ENCODE measurements at places on chromosomes 3 and 15. TPM values are rescaled to one million over a fixed set of nuclear protein-coding genes. Genes with fewer than 3 reads are reported as not detected.

Gene SH2D7
- total RNA-seq = not detected

Gene PLAAT1
- total RNA-seq = not detected

Gene NANOGP8
- not detected for total RNA-seq

Gene CYP1A2
- total RNA-seq = not detected

Gene LRRC31
- 0.47 TPM for total RNA-seq

Gene OR5AC2
- total RNA-seq = not detected

Gene PATL2
- total RNA-seq = 3.8 TPM

Gene TLR9
- 1.5 TPM for total RNA-seq

Gene PRR23E
- not detected for total RNA-seq

Gene POMGNT2
- total RNA-seq = 15.3 TPM

Gene RFTN1
- 85.1 TPM for total RNA-seq

Gene TYRO3
- 11.2 TPM for total RNA-seq

Gene SHF
- 7.7 TPM for total RNA-seq

Gene ROBO2
- 22.2 TPM for total RNA-seq

Gene CYP8B1
- not detected for total RNA-seq

Gene RTP1
- not detected for total RNA-seq

Gene SSUH2
- total RNA-seq = 0.39 TPM

Gene CELSR3
- 1.2 TPM for total RNA-seq

Gene GUCA1C
- not detected for total RNA-seq

Gene MFSD1
- total RNA-seq = 134 TPM

Gene KLF15
- total RNA-seq = 12.8 TPM

Gene TEX55
- not detected for total RNA-seq

Gene SAMD7
- total RNA-seq = not detected

Gene RAP2B
- 31.8 TPM for total RNA-seq

Gene CPA3
- total RNA-seq = 15.2 TPM

Gene CFAP92
- 1.7 TPM for total RNA-seq

Gene RNU5B-1
- not detected for total RNA-seq

Gene TGM4
- not detected for total RNA-seq

Gene SMCO1
- total RNA-seq = not detected

Gene CDCP1
- total RNA-seq = 31.4 TPM

Gene ZNF774
- 5.4 TPM for total RNA-seq

Gene BLM
- 4.4 TPM for total RNA-seq

Gene NT5DC2
- 83.1 TPM for total RNA-seq

Gene C2CD4B
- 2.4 TPM for total RNA-seq

Gene PYGO1
- 16.7 TPM for total RNA-seq

Gene GPR171
- 2.9 TPM for total RNA-seq

Gene MYL3
- total RNA-seq = 4.9 TPM

Gene SGO1
- 2.7 TPM for total RNA-seq

Gene STRA6
- 0.38 TPM for total RNA-seq

Gene SLC2A2
- total RNA-seq = not detected

Gene SLC24A1
- 8.3 TPM for total RNA-seq

Gene PIGZ
- total RNA-seq = 2.9 TPM

Gene CAMK2N2
- total RNA-seq = 0.34 TPM

Data from left lung (tissue), 14 donors.